Activated CD8-positive, alpha-beta memory T cell treated with anti-CD3 and anti-CD28 coated beads, Interleukin-2, amount 10 ng/mL, durations not matched to agents 7 days and 5 days (primary cell): ENCODE measurements at places on chromosomes 13 and 19. TPM values are rescaled to one million over a fixed set of nuclear protein-coding genes. Genes with fewer than 3 reads are reported as not detected.

- peak; percentile 62 for DNase-seq
- peaks cover 6% of the 10 kb centered on the region for H3K4me1 ChIP-seq
- H3K27ac ChIP-seq: no peak overlapping the region
- no peak overlapping the region for H3K4me3 ChIP-seq
- H3K36me3 ChIP-seq: no peaks in the 10 kb centered on the region
Measured at GRCh38 chr19:45187421-45188100, 9.0 kb downstream of the BLOC1S3 start.

DNA sequence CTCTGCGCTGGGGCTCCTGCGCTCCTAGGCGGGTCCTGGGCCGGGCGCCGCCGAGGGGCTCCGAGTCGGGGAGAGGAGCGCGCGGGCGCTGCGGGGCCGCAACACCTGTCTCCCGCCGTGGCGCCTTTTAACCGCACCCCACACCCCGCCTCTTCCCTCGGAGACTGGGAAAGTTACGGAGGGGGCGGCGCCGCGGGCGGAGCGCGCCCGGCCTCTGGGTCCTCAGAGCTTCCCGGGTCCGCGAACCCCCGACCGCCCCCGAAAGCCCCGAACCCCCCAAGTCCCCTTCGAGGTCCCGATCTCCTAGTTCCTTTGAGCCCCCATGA is at the start of gene GJB2:
Gene GJB2, minus strand, starts transcription at position 103 of the 326 bp plus-strand sequence. CDS start 3,357 bp downstream, outside the sequence.
- no peak for DNase-seq
- peak within 1 kb of the TSS; percentile 55 for H3K4me3 ChIP-seq
- H3K36me3 ChIP-seq: no peaks in the 10 kb centered on the region
- peaks cover 57% of the 10 kb centered on the region for H3K27me3 ChIP-seq

DNA sequence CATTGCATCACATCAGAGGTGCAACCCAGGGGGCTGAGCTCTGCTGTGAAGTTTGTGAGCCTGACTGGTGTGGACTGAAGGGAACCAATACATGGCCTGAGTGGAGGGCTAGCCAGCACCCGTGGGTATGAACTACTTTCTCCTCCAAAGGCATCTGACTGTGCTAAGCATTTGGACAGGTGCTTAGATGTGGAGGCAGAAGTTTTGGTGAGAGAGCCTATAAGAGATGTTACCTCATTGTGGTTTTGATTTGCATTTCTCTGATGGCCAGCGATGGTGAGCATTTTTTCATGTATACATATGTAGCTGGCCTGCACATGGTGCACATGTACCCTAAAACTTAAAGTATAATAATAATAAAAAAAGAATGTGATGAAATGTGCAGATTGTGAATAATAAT is 46.9 kb downstream of the TEX29 start:
- DNase-seq: no peak
- H3K36me3 ChIP-seq: no peaks in the 10 kb centered on the region
- H3K4me1 ChIP-seq: no peaks in the 10 kb centered on the region
- H3K27me3 ChIP-seq: peaks cover 5% of the 10 kb centered on the region

DNA sequence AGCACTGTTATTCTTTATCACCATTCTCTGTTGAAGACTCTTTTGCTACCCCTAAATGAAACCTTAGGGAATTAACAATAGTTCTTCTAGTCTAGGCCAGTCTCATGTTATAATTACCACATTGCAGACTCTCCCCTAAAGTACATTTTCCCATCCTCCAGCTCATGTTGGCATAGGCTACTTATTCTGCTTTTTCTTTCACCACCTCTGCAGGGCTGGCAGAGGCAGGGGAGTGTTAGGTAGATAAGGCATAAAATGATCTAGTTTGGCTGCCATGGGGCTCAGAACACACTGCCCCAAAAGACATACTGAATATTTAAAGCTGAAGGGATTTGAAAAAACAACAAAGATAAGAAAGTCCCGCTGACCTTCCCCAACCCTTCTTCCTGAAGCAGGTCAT is 82.7 kb upstream of the RFC3 start:
- no peaks in the 10 kb centered on the region for H3K36me3 ChIP-seq
- no peak overlapping the region for H3K4me3 ChIP-seq
- DNase-seq: no peak
- no peaks in the 10 kb centered on the region for H3K4me1 ChIP-seq
- H3K27me3 ChIP-seq: peaks cover 5% of the 10 kb centered on the region

SLC10A2 gene
- not detected for total RNA-seq

ZNF221 gene
- total RNA-seq: 2.5 TPM

DNA sequence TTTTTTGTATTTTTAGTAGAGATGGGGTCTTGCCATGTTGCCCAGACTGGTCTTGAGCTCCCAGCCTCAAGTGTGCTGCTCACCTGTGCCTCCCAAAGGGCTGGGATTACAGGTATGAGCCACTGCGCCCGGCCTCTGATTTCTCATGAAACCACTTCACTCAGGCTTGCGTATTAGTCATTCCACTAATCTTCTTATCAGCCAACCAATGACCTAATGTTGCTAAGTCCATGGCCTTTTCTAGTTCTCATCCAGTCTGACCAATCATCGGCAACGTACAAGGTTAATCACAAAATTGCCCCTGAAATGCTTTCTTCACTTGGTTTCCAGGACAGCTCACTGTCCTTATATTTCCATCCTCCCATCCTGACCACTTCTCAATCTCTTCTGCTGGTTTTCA is 605.3 kb upstream of the SLC10A2 start:
- H3K36me3 ChIP-seq: no peaks in the 10 kb centered on the region
- H3K4me3 ChIP-seq: no peak overlapping the region
- no peak for DNase-seq
- no peaks in the 10 kb centered on the region for H3K4me1 ChIP-seq
- H3K27me3 ChIP-seq: no peaks in the 10 kb centered on the region
- no peak overlapping the region for H3K27ac ChIP-seq

DNA sequence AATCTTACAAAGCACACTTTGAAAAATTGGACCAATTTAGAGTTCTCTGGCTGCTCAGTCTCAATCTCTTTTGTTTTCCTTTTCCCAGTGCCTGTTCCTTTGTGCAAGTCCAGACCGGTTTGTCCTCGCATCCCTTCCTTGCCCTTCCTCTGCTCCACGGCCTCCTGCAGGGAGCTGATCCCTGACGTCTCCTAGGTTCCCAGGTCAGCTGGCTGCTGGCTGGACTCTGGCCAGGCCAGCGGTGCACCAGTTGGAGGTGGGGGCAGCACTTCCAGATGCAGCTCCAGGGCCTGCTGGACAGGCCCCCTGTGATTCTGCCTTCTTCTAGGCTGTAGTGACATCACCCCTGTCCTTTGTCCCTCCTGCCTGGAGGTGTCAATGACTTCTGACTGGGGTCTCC is 44.0 kb upstream of the KPNA3 start:
- H3K27ac ChIP-seq: no peak overlapping the region
- no peaks in the 10 kb centered on the region for H3K36me3 ChIP-seq
- no peaks in the 10 kb centered on the region for H3K4me1 ChIP-seq
- peaks cover 6% of the 10 kb centered on the region for H3K27me3 ChIP-seq
- DNase-seq: no peak

DNA sequence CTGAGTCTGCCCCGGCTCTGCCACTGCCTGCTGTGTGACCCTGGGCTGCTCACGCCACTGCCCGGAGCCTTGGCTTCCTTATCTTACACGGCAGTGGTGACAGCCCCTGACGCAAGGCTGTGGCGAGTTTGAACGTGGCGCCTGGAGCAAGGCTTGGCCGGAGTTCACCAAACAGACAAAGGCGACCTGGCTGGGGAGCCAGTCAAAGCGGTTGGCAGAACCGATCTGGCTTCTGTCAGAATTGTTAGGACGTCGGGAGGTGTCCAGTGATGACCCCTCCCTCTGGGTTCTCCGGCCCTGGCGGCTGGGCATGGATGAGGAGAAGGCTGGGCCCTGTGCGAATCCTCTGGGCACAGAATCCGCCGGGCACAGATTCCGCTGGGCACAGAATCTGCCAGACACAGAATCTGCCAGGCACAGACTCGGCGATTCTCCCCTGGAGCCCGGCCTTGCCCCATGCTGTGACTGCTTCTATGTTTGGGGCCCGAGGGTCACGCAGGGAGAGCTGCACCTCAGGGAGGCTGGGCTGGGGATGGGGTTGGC is 11.7 kb upstream of the TMEM255B start:
- H3K4me1 ChIP-seq: peaks cover 2% of the 10 kb centered on the region
- no peak overlapping the region for H3K4me3 ChIP-seq
- DNase-seq: no peak
- H3K36me3 ChIP-seq: no peaks in the 10 kb centered on the region
- no peak overlapping the region for H3K27ac ChIP-seq

GRCh38 chr13:34942732-34943435 is 814 bp downstream of the NBEA start:
- peaks cover 45% of the 10 kb centered on the region for H3K27me3 ChIP-seq
- no peaks in the 10 kb centered on the region for H3K36me3 ChIP-seq
- H3K27ac ChIP-seq: peak overlapping the region; percentile 35

- peaks cover 5% of the 10 kb centered on the region for H3K4me1 ChIP-seq
- H3K27me3 ChIP-seq: no peaks in the 10 kb centered on the region
- DNase-seq: peak; percentile 59
- H3K27ac ChIP-seq: no peak overlapping the region
- no peak overlapping the region for H3K4me3 ChIP-seq
Measured at GRCh38 chr13:74136084-74136658, 2.0 kb upstream of the KLF12 start.

GRCh38 chr13:92769046-92769445 is 457.6 kb upstream of the GPC6 start:
- no peaks in the 10 kb centered on the region for H3K27me3 ChIP-seq
- no peak overlapping the region for H3K27ac ChIP-seq
- no peaks in the 10 kb centered on the region for H3K4me1 ChIP-seq
- H3K4me3 ChIP-seq: no peak overlapping the region
- H3K36me3 ChIP-seq: no peaks in the 10 kb centered on the region

- no peak overlapping the region for H3K27ac ChIP-seq
- no peaks in the 10 kb centered on the region for H3K4me1 ChIP-seq
- H3K27me3 ChIP-seq: no peaks in the 10 kb centered on the region
- H3K4me3 ChIP-seq: no peak overlapping the region
Measured at GRCh38 chr13:113548171-113548641, 36.3 kb upstream of the TFDP1 start.
